ENCODE measurements at places on chromosomes 1 and 21. TPM values are rescaled to one million over a fixed set of nuclear protein-coding genes. Genes with fewer than 3 reads are reported as not detected.

DNA sequence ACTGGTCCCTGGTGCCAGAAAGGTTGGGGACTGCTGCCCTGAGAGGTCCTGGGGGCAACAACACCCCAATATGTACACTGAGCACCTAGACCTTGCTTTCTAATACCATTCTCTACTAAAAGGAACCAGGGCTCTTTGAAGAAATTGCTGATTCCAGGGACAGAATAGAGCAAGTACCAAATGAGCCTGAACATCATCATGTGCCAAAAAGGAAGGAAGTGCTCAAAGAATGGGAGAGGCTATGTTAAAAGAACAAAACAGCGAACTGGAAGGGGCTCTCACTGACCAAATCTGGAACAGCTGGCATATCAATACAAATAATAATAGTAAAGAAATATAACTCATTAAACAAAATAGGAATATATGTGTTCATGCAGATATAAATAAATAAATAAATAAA, 50.8 kb downstream of the PIK3R3 start:
- no peak for DNase-seq

DNA sequence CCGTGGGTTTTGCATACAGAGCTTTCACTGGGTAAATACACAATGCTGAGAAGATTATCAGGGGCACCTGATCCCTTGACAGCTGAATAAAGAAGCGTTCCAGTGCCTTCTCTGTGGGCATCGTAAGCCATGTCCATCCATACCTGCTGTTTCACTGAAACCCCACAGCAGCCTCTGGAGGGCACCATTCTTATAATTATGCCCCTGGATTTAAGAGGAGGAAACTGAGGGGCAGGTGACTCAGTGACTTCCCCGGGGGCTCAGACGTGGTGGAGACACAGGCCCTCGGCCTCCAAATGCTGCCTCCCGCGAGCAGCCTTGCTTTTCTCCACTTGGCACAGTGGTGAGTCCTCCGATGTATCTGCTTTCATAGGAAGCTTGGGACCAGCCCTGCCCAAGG, 56.7 kb downstream of the B3GALT5 start:
- DNase-seq, result no peak

DNA sequence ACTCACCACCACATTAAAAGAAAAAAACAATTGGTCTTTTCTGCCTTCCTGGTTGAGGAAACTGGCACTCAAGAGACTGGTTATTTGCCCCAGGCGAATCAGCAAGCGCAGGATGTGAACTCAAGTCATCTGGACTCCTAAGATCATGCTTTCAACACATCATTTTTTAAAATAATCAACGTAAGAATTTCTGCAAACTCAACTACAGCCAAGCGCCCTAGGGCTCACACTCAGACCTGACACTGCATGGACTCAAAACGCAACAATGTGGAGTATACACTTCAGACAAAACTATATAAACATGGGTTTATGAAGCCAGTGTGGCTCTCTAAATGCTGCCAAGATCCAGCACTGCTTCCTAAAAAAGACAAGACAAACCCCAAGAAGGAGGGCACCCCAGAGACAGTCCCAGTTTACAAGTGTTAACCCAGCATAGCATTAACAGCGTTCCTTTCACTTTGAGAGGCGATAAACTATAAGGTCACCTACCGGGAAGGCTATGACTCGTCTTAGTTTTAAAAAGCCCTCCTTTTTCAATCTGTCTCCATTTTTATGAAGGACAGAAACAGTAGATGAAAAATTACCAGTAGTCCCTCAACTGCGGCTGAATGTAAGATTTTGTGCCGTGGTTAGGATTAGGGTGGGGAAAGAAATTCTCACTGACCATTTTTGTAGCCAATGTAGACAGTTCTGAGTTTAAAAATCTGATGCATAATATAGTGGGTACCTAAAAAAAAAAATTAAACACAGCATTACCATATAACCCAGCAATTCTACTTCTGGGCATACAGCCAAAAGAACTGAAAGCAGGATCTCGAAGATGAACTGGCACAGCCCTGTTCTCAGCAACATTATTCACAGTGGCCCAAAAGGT, 54.8 kb downstream of the SIPA1L2 start:
- no peak for DNase-seq

- DNase-seq, result no peak
These were observed 24.4 kb downstream of the CRYAA start for GRCh38 chr21:43193088-43193650.

DNA sequence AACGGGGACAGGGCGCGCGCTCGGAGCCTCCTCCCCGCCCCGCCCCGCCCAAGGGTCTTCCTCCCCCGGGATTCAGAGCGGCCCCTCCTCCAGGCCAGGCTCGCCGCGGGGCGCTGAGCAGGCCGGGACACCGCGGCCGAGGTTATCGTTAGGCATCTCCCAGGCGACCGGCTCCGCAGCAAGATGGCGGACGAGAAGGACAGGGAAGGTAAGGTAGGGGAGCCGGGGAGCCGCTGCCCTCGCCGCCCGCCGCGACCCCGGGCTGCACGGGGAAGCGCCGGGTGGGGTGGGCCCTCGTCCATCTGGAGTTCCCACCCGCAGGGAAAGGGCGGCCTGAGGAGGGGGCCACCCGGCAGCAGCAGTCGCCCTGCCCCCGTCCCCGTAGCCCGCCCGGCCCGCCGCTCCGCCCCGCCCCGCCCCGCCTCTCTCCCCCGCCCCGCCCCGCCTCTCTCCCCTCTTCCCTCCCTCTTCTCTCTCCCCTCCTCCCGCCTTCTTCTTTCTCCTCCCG, 105.9 kb upstream of the HNRNPU start:
- no peak for DNase-seq

- DNase-seq, result no peak
These were observed 7.3 kb upstream of the PMVK start for GRCh38 chr1:154943649-154944400.

Gene LENEP
- total RNA-seq, result 0.74 TPM

Gene SPAG17
- 11.2 TPM for total RNA-seq

Gene IL6R
- 44.7 TPM for total RNA-seq
